ENCODE measurements at places on chromosomes 1 and 21.

- no peak for DNase-seq
Measured at GRCh38 chr21:44896561-44897286, 23.2 kb upstream of the PTTG1IP start.

GRCh38 chr21:44847261-44848056, 26.0 kb downstream of the PTTG1IP start:
- DNase-seq, result no peak

- no peak for DNase-seq
Measured at GRCh38 chr1:208233546-208233945, 10.6 kb downstream of the PLXNA2 start.

- DNase-seq, result no peak
Measured at GRCh38 chr1:182149411-182149965, 88.0 kb upstream of the ZNF648 start.

- DNase-seq, result no peak
Measured at GRCh38 chr21:43367296-43367695, 59.6 kb downstream of the SIK1 start.

DNA sequence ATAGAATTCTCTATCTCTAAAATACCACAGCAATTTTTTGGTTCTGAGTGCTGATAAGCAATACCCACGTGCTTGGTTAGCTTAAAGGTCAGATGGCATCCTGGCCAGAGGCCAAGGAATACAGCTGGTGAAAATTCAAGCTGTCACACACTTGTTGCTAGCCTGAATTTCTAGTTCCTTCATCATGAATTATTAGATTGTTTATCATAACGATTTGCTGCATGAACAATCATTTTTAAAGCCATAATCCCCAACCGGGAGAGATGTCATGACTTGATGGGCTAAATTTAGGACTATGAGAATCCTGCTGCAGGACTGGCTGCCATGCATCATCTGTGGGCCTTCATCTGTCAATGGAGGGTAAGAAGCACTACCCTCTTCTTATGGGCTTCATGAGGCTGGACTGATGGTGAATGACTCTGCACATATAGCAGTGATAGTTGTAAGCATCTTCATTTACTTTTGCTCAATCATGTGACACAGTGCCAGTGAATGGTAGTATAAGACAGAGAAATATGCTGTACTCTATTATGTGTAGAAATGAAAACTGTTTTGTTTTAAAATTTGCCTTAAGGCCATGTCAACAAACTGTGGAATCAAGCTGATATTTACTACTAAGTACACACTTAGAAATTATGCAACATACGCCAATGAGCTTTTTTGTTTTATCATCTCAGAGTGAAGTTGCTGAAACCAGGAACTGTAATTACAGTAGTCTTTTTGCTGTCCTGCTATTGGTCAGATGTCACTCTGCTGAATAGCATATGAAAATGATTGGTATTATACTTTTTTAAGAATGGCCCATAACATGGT, 80.5 kb upstream of the RALGPS2 start:
- DNase-seq, result no peak

DNA sequence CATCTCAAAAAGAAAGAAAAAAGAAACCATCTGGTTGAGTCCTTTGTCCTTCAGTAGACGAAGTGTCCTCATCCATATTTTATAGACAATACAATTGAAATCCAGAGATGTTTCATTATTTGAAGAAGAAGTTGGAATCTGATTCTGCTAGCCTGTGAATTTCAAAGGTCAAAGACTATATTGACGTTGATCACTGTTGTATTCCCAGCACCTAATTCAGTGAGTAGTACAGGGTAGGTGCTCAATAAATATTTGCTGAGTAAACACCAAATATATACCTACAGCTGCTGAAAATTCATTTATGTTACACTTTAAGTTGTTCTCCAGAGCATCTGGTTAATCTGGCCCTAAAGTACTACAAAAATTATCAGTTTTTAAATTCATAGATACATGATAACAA, 135.2 kb downstream of the CACNA1E start:
- no peak for DNase-seq

DNA sequence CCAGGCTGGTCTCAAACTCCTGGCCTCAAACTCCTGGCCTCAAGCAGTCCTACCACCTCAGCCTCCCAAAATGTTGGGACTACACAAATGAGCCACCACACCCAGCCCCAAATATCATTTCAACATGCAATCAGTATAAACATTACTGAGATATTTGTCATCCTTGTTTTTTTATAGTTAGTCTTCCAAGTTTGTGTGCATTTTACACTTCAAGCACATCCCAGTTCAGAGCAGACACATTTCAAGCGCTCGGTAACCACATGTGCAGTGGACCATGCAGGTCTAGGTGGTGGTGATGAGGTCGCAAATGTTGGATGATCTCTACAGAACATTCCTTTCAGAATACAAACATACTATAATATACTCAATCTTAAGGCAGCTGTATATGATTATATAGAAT, 23.8 kb upstream of the APP start:
- DNase-seq, result no peak

DNA sequence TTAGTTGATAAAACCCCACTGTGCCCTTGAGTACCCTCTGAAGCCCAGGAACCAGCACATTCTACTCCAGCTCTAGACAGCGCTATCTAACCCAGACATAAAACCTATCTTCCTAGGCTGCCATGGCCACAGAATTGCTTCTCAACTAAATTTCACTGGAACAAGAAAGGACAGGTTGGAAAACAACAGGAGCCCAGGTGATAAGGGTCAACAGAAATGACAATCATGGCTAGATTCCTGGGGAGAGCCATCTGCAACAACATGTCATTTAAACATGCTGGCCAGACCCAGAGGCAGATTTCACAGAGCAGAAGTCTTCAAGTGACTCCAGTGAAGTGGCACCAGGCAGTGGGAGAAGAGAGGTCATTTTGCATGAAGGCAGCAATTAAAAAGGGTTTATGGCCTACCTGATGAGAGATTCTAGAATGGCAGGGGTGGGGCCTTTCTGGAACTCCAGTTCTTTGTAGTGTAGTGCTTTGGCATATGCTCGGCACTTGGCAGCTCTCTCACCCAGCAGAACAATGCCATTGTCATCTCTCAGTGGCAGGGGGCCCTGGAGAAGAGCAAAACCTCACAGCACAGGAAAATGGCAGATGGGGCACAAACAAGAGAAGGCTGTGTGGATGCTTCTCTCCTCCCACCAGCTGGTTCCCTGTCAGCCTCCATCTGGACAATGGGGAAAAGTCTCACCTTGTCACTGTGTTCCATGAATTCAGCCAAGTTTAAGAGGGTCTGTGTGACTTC, 9.9 kb downstream of the ANGPTL7 start:
- no peak for DNase-seq

DNA sequence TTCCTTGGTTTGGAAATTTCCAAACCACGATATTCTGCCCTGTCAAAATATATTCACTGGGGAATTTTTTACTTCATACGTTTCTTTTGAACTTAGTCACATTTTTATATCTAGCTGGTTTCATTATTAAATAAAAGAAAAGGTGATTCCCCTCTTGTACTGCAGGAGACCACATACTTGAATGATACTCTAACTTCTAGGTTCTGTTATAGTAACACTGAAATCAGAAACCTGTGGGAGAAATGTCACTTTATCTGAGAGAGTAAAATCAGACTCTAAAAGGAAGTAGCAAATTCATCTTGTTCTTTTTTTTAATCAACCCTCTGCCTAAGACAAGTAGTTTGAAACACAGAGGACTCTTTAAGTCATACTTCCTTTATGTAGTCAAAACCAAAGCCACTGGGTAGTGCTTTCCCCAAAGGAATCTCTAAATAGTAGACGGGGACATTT, 34.4 kb downstream of the MRPL39 start:
- DNase-seq, result no peak

DNA sequence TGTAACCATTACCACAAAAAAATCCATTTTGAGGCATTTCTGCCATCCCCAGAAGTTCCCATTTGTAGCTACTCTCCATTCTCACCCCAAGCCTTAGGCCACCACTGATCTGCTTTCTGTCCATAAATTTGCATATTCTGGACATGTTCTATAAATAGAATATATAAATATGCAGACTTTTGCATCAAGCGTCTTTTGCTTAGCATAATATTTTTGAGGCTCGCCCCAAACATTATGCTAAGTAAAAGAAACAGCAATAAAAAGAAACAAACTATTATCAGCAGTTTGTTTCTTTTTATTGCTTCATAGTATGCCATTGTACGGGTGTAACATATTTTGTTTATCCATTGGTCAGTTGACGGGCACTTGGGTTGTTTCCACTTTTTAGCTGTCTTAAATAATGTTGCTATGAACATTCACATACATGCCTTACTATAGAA, 7.9 kb downstream of the TFAP2E start:
- DNase-seq, result no peak

GRCh38 chr21:25691976-25692375, 42.7 kb downstream of the ATP5PF start:
- DNase-seq, result no peak

- no peak for DNase-seq
Measured at GRCh38 chr1:151401125-151401788, 1.9 kb downstream of the PSMB4 start.

GRCh38 chr1:230261928-230262650, 164.0 kb downstream of the PGBD5 start:
- DNase-seq, result no peak

GRCh38 chr1:230867101-230867902, 1.0 kb downstream of the C1orf198 start:
- DNase-seq, result no peak

- DNase-seq, result no peak
Measured at GRCh38 chr1:210151052-210151672, 81.4 kb upstream of the SERTAD4 start.

- no peak for DNase-seq
Measured at GRCh38 chr1:91490501-91490900, 10.2 kb upstream of the CDC7 start.

DNA sequence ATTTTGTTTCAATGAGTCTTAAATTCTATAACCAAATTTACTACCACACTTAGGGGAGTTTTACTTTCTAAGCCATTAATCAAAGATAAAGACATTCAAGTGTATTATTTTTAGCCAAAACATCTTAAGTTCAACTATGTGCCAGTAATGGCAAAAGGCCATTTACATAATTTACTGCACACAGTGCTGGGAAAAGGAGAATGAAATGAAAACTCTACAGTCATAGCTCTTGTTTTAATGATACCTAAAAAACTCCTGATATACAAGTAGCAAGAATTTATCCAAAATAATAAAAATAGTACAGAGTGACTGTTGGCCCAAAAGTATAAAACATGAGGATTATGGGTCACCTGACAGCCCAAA, 42.4 kb upstream of the C1orf198 start:
- no peak for DNase-seq

DNA sequence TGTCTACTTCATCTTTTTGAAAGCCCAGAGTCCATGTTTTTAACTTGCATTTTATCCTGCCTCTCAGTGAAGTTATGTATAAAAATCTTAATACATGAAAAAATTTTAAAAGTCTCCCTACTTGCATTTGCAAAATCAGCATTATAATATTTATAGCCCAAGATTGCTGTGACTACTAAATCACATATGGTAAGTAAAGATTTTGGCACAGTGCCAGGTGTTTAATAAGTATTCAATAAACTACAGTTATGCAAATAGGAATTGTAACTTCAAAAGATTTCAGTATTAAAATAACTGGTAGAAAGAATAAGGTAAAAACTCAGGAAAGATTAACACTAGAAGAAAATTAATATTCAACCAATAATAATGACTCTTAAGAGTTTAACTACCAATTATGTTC, 641.7 kb downstream of the LRRIQ3 start:
- no peak for DNase-seq

GRCh38 chr1:228358039-228358763, 48.4 kb downstream of the TRIM11 start:
- DNase-seq, result no peak

- no peak for DNase-seq
Measured at GRCh38 chr1:221874285-221875003, 132.6 kb upstream of the DUSP10 start.

GRCh38 chr1:8457760-8458381, 140.0 kb downstream of the SLC45A1 start:
- no peak for DNase-seq

DNA sequence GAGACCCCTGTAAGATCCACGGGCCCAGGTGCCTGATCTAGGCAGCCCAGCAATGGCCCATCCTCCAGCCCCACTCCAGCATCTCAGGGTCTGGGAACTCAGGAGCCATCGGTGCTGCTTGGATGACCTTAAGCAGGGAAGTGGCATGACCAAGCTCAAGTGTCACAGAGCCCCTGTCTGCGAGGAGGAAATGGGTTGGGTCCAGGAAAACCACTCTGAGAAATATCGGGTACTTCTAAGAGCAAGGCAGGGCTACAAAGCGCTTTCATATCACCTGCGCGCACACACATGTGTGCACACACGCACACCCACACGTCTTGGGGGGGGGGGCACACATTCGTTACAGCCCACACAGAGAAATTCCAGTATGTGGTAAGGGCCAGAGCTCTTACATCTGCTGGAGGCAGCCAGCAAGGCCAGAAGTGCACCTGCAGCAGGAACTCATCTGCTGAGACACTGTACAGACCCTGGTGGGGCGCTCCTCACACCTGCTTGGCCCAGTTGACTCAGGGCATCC, 32.6 kb upstream of the SPOCD1 start:
- DNase-seq, result peak; percentile 13

DNA sequence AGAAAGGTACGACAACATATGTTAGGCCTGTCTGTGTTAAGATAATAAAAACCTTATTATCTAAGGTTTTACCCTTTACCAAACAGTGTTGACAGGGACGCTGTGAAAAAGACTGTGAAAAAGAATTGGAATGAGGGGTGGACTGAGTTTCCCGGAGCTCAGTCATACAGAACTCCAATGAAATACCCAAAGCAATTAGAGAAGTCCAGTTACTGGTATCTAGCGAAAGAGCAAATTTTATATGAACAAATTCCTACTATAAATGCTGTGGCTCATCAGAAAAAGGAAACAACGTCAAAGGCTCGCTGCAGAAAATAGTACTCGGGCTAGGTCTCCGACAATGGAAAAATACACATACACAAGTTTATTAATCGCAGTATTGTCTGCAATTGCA, 708 bp upstream of the RBBP5 start:
- no peak for DNase-seq

DNA sequence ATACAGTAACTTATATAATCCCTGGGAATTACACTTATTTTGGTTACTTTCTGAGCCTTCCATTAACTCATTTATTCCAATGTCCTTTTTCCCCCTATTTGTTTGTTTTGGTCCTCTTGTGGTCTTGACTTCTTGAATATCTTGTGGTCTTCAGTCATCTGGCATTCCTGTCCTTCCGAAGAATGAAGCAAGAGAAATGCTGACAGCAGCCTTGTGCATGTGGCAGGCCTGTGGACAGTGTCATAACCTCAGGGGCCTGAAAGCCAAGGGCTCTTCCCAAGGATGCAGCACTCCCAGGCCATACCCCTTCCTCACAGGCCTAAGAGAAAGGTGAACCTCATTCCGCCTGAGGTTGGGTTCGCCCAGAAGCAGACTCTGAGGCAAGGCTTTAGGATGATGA, 470.2 kb downstream of the DISC1 start:
- DNase-seq, result no peak

Data from stimulated activated CD4-positive, alpha-beta T cell treated with anti-CD3 and anti-CD28 coated beads, Interleukin-12 subunit alpha, Interleukin-12 subunit beta, amount 100 ng/mL, for 48 hours (primary cell).